ENCODE measurements at places on chromosomes 11 and 22.

DNA sequence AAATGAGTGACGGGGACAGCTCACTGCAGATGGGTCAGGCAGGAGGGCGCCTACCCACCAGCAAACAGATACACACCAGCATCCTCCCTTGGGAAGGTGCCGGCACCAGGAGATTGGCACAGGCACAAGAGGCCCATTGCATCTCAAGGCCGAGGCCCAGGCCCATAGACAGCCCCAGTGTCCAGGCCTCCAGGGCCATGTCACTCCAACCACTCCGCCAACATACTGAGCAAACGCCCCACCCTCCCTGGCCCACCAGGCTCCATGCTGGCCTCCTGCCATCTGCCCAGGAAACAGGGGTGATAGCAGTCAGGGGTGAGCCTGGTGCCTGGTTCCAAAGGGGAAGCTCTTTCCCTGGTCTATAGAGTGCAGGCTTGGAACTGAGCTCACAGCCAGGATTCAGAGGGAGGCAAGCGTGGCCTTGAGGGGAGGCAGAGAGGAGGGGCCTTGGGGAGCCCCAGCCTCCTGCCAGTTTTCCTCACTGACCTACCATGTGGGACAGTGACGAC, 34.7 kb downstream of the PISD start:
- DNase-seq: no peak

- no peak for DNase-seq
These were observed 44.4 kb downstream of the INSC start for GRCh38 chr11:15159085-15159484.

DNA sequence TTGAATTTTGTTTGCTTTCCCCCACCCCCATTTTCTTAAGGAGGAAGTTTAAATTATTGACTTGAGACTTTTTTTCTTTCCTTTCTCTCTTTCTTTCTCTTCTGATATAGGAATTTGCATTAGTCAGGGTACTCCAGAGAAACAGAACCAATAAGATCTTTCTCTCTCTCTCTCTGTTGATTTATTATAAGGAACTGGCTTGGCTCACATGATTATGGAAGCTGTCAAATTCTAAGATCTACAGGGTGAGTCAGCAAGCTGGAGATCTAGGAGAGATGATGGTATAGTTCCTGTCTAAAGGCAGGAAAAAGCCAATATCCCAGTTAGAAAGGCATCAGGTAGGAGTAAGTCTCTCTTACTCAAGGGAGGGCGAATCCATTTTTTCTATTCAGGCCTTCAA, 64.0 kb downstream of the CCDC81 start:
- no peak for DNase-seq

DNA sequence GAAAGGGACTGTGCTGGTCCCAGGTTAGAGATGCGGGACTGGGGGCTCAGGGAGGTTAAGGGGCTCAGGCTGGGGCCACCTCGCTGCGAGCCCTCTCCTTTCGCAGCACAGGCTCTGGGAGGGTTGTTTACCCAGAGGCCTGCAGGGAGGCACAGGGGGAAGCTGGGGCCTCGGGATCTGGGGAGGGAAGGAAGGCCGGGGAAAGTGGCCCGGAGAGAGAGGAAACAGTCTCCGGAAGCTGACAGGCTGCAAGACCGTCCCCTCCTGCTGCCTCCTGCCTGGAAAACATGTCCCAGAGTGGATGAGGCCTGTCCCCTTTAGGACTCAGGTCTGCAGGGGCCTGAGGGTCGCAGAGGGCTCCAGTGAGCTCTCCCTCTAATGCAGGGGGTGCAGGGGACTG, 45.4 kb downstream of the MYO7A start:
- no peak for DNase-seq

DNA sequence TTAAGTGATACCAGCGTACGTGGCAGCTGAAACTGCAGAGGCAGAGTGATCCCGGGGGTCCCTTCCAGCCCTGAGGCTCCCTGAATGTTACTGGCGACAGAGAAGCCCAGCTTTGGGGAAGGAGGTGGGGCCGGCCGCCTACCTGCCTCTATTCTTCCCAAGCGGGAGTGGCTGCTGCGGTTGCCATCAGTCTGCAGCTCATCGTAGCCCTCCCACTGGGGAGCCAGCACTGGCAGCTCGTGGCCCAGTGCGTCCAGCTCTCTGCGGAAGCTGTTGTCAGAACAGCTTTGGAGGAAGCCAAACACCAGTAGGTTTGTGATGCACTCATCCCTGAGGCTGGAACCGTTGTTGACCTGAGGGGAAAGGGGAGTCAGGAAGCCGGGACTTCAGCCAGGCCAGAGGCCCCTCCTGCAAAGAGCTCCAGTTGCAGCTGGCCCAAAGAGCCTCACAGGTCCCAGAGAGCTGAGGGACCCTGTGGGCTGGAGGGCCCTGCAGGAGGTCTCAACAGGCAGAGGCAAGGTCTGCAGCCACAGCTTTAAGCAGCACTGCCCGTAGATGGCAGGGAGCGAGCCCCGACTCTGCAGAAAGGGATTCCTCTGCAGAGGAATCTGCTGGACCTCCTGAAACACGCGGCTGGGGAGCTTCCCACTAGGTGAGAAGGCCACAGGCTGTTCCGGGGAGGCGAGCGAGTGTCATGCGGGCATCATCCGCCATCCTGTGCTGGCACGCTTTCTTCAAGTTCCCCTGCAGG, 30.4 kb downstream of the BID start:
- DNase-seq: no peak

DNA sequence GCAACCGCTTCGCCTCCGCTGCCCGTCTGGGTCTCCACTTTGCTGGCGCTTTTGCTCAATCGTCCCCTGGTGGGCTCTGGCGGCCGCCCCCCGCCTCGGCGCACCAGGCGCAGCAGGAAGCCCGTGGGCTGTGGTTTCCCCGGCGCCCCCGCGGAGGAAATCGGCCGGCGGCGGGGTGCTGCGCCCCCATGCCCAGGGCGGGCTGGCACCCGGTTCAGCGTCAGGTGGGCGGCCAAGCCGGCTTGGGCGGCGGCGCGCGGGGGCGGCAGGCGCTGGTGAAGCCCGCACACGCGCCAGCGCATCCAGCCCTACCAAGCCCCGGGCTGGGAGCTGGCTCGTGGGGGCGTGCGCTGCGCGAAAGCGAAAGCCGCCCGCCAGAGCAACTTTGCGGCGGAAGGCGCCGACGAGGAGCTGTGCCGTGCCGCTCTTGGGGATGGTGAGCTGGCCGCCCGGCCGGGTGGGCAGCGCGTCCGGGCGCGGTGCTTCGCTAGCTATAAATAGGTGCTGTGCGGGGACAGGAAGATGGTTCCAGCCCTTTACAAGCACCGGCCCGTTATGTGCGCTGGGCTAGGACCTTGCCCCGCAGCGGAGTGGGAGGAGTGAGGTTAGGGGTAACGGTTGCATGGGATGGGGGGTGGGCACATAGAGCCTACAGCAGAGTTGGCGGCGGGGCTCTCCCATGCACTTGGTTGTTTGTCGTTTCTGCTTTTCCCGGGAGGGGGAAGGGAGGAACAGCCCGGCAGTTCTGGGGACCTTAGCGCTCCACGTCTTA, 25.0 kb upstream of the SUSD2 start:
- peak; percentile 45 for DNase-seq

DNA sequence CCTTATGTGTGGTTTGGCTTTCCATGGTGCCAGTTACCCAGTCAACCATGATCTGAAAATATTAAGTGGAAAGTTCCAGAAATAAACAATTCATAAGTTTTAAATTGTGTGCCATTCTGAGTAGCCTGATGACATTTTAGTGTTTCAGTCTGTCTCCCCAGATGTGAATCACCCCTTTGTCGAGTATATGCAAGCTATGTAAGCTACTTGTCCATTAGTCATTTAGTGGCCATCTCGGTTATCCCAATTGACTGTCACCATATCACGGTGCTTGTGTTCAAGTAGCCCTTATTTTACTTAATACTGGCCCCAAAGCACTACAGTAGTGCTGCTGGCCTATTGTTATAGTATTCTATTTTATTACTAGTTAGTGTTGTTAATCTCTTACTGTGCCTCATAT, 44.9 kb downstream of the ATG16L2 start:
- no peak for DNase-seq

DNA sequence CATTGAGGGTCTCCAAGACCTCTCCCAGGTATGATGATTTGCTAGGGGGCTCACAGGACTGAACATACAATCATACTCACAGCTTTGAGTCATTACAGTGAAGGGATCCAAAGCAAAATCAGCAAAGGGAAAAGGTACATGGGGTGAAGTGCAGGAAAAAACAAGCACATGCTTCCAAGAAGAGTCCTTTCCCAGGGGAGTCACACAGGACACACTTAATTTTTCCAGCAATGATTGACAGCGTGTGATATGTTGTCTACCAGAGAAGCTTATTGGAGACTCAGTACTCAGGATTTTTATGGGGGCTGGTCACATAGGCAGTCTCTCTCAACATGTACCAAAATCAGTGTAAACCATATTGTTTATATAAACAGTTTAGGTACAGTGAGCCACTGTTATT, 25.3 kb downstream of the CUL5 start:
- no peak for DNase-seq

DNA sequence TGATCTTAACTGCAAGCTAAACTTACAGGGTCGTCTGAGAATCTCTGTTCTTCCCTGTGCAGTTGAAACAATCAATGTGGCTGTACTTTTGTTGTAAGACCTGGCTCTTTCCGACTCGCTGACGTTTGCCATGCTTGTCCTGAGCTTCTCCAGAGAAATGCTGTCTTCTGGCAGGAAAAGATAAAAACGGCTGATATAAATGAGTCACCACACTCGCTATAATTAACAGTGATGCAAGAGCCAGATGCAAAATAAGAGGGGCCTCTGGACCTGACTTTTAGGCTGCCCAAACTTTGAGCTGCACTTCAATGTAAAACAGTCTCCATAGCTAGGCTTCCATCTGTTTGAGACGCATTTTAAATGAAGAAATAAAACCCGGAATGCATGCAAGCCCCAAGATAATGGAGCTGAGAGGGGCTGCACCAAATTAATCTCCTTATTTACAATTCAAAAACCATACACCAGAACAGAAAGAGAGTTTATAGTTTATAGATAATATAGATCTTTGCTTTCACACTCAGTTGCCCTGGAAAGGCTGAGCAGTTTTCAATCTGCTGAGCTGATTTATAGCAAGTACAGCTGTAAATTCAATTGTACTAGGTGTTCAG, 48.5 kb downstream of the WT1 start:
- DNase-seq: no peak
